CD4-positive, alpha-beta T cell (primary cell): ENCODE measurements at places on chromosomes 13 and 19. TPM values are rescaled to one million over a fixed set of nuclear protein-coding genes. Genes with fewer than 3 reads are reported as not detected.

GRCh38 chr13:28754698-28755545 is 36.2 kb upstream of the SLC46A3 start:
- DNase-seq, result no peak

GRCh38 chr13:35293579-35294226 is 182.8 kb downstream of the MAB21L1 start:
- DNase-seq, result no peak

GRCh38 chr13:80814541-80814940 is 473.6 kb upstream of the SPRY2 start:
- no peak for DNase-seq

- DNase-seq, result no peak
These were observed 514 bp upstream of the ARGLU1 start for GRCh38 chr13:106568299-106569003.

DNA sequence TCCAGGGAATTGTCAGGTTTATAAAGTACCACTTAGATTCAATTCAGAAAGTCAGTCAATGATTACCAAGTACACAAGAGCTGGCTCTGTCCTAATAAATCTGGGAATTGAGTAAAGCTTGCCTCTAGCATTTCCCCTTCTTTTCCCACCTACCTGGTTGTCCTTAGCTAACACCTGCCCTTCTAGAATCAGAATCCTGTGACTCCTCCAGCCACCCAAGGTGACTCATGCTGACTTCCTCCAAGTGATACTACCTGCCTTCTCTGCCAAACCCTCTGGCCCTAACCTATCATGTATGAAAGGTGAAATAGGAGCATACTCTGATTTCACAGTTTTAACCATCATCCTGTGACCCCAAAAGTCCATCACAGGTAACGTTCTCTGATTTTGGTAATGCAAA is 151.2 kb downstream of the DIAPH3 start:
- no peak for DNase-seq

- DNase-seq, result no peak
These were observed 254.8 kb downstream of the LHFPL6 start for GRCh38 chr13:39347926-39348901.

DNA sequence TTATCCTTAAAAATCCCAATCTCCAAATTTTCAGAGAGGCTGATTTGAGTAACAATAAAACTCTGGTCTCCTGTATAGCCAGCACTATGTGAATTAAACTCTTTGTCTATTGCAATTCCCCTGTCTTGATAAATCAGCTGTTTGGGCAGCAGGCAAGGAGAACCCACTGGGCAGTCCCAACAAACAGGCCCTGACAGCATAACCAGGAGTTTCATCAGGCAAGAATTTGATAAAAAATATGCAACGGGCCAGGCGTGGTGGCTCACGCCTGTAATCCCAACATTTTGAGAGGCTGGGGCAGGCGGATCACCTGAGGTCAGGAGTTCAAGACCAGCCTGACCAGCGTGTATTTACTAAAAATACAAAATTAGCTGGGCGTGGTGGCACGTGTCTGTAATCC is 42.1 kb downstream of the STK24 start:
- DNase-seq, result no peak

GRCh38 chr19:54952591-54953344 is 5.4 kb upstream of the NLRP7 start:
- no peak for DNase-seq

DNA sequence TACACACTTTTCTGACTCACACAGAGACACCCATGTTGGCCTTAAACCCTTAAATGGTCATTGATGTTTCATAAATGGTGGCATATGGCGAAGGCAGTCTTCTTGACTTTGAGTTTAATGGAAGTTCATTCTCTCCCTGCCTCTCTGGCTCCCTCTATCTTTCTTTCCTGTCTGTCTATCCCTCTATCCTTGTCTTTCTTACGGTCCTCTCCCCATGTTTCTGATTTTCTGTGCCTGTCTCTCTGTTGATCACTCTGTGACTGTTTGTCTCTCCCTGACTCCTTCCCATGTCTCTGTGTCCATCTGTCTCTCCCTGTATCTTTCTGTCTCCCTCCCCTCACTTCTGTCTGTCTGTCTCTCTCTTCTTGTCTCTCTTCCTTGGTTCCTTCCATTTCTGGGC is 43.2 kb upstream of the SHKBP1 start:
- DNase-seq, result no peak

- no peak for DNase-seq
These were observed 19.0 kb downstream of the CCDC8 start for GRCh38 chr19:46394402-46394797.

- DNase-seq, result no peak
These were observed 283.8 kb downstream of the DCT start for GRCh38 chr13:94195715-94196114.

GRCh38 chr13:50438351-50438750 is 405.1 kb downstream of the DLEU7 start:
- no peak for DNase-seq

- DNase-seq, result no peak
These were observed 278.7 kb upstream of the KLHL1 start for GRCh38 chr13:70386919-70387318.

GRCh38 chr13:95627590-95627989 is 16.9 kb downstream of the DZIP1 start:
- DNase-seq, result no peak

GRCh38 chr13:39321574-39321973 is 281.4 kb downstream of the LHFPL6 start:
- DNase-seq, result no peak

DNA sequence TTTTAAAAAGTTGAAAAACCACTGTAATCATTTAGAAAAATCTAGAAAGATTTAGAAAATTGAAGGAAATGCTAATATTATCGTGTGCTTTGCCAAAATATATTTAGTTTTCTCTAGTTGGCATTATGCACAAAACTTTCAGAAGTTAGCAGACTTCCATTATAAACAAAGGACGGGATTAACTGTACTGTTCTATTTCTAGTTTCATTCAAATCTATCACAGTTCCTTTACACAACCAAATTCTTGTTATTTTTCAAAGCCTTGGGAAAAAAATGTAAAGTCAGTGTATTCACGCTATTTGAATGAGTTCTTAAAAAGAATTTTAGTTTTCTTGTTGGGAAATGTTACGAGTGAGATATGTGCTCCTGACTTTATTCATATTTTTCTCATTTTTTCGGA is 277.8 kb downstream of the LMO7 start:
- DNase-seq, result no peak

DNA sequence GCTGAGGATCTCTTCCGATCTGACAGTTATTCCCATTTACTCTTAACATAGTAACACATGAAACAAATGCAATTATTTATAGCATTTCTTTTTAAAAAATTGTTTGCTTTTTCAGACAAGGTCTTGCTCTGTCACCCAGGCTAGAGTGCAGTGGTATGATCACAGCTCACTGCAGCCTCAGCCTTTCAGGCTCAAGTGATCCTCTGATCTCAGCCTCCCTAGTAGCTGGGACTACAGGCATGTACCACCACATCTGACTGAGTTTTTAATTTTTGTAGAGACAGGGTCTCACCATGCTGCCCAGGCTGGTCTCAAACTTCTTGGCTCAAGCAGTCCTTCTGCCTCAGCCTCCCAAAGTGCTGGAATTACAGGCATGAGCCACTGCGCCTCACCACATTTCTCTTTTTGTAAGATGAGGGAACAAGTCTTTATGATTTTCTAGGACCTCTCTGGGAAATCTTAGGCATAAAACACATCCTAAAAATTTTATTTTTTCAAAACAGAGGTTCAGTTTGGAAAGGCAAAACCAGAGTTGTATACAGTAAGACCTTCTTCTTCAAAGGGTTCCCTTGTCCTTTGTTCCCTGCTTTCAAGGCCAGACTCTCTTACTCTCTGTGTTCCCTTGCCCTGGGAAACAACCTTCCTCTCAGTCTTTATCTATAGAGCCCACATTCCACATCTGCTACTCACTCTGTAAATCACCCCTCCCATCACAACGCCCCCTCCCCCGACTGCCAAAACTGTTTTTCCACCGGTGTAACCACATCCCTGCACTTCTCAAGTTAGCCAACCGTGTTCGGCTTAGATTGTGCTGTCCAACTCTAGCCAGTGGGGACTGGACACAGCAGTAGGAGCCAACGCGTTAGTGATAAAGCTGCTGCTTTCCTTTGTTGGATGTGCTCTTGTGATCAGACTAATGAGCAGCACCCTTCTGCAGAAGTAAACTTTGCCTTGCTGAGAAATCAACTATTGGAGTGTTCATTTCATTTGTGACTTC is 56.2 kb downstream of the DHRS12 start:
- DNase-seq, result no peak

GRCh38 chr13:37345869-37346268 is 240.4 kb upstream of the CSNK1A1L start:
- no peak for DNase-seq

- DNase-seq, result no peak
These were observed 39.3 kb upstream of the GAS6 start for GRCh38 chr13:113902986-113903775.

DNA sequence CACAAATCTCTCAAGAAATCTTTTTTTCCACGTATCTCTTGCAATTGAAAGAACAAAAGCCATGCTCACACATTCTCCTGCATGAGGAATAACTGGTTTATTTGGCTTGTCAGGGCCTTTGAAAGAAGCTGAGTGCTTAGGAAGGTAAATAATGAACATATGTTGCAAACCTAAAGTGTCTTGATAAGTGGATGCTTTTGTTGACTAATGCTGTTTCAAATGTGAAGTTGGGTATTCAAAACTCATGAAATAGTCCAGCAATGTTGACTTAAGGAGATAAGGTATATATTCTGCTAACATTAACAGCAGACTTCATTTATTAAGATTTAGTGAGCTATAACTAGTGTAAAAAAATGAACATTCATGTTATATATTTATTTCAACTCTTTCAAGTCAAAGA is 1792.7 kb upstream of the MIR17HG start:
- no peak for DNase-seq

GRCh38 chr19:16373989-16374388 is 49.4 kb downstream of the KLF2 start:
- no peak for DNase-seq

- no peak for DNase-seq
These were observed 56.3 kb downstream of the TNFSF13B start for GRCh38 chr13:108325863-108326262.

DNA sequence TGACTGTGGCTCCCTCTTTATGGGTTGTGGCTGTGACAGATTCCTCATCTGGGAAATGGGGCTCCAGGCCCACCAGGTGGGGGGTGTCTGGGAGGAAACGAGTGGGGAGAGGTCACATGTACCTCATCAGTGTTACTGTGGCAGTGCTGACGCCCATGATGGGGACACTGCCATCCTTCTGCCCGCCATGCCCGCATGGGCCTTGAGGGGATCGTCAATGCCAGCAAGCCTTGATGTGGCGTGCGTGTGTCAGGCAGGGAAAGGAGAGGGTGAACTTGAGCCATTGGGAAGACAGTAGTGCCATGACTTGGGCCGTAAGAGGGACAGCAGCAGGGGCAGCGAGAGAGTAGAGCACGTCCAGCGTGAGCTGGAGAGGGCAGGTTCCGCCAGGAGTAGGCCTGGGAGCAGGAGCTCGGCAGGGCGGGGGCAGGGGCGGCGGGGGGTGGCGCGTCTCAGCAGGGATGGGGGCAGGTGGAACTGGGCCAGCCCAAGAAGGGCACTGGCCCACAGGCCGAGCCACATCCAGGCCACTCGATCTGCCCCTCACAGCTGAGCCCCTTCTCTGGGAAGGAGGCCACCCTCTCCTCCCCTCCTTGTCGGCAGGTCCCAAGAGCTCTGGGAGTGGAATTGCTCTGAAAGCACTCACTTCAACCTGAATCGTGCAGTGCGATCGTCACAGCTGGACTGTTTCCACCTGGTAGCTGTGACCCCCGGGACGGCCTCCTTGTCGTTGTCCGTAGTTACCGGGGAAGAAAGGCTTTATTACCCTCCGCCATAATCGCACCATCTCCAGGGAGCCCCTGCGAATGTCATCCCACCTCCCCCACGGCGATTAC is 9.9 kb downstream of the KLHL26 start:
- no peak for DNase-seq

Gene OR7D2
- not detected for total RNA-seq

Gene KLF2
- total RNA-seq, result 1,291 TPM

Gene CEP89
- 5.1 TPM for total RNA-seq

Gene ZNF256
- total RNA-seq, result 15.2 TPM

Gene GJB6
- 19.8 TPM for total RNA-seq

Gene PBX4
- total RNA-seq, result 51.8 TPM

Gene C13orf46
- 19.3 TPM for total RNA-seq

Gene ZNF878
- total RNA-seq, result not detected

Gene FLT3LG
- 311 TPM for total RNA-seq

Gene MEDAG
- not detected for total RNA-seq

Gene ZGLP1
- total RNA-seq, result 1.6 TPM

Gene FBXO17
- not detected for total RNA-seq

Gene HOMER3
- total RNA-seq, result 1.1 TPM

Gene PABPC3
- 0.66 TPM for total RNA-seq
